ENCODE measurements at places on chromosomes 7 and 10.

DNA sequence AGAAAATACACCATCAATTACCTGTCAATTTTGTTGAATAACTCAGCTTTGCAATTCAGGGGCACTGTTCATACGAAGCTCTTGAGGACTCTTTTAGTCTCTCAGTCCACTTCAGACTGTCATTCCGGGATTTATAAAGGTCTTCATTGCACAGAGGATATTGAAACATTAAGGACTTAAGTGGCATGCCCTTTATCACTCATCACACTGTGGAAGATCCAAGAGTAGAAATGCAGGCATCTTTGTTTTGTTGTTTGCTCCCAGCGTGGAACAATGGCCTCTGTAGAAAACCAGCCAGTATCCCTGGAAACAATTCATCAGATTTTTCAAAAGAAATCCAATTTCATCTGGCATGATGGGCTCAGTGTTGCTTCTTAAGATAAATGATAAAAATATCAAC, 66.3 kb upstream of the LRGUK start:
- no peak for DNase-seq

- DNase-seq, result no peak
Observed at GRCh38 chr10:10796774-10797415, 220.8 kb upstream of the CELF2 start.

- DNase-seq, result no peak
Observed at GRCh38 chr10:9834434-9834833, 1183.2 kb upstream of the CELF2 start.

DNA sequence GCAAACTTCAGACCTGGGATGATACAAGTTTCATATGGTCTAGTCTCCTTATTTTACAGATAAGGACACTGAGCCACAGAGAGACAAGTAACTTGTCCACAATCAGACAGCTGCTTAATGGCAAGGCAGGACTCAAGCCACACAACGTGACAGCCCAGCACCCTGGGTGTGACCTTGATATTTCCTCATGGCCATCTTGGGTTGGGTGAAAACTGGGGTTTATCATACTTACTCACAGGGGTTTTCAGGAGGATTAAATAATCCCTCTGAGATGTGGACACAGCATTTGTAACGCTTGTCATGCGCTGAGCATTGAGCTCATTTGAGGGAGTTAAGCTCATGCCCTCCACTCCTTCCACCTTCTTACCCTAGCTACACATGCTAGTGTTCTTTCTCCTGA, 58.0 kb downstream of the ABLIM1 start:
- DNase-seq, result no peak

DNA sequence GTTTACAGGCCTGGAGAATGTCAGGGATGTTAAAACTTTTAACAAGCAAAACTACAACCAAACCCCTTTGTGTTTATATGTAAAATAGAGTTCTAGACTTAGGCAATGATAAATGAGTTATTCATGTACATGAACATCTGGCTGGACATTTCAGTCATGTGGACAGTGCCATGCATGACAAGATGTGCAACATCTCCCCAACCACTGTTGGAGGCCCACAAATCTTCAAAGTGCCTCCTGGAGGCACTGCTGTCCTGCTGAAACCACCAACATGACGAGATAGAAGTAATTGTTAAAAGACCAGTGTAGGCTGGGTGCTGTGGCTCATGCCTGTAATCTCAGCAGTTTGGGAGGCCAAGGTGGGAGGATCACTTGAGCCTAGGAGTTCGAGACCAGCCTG, 18.4 kb downstream of the PPIA start:
- no peak for DNase-seq

GRCh38 chr10:84540022-84540616, 211.7 kb downstream of the CCSER2 start:
- DNase-seq, result no peak

DNA sequence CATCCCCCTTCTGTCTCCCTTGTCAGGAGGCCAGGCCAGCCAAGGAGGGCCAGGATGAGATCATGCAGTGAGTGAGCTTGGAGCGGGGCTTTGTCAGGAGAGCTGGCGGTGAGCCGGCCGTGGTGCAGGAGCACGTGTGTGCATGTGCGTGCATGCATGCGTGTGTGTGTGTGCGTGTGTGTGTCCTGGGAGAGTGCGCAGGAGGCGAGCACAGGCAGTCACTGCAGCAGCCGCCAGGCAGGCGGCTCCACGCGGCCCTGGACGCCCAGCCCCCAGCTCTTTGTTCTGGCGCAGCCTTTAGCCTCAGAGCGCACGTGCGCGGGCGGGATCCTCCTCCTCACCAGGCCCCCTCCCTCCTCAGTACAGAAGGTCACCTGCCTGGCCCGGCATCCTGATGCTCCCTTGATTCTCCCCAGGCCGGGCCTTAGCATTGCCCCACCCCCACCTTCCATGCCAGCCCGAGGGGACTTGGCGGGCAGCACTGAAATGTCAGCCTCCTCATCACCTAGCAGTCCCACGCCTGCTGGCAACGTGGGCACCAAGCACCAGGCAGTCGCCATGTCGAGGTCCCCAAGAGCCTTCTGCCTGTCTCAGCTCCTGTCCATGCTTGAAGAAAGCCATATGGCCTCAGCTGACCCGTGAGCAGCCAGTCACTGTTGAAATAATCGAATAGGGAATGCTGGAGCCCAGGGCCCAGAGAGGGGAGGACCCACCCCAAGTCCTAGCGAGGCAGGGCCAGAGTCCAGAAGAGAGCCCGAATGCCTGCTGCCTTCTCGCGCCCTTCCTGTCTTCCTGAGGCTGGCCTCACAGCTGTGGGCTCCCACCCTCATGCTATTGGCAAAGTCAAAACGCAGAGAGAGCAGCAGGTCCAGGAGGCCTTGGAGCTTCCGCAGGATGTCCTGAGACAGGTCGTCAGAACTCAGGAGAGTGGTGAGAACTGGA, 125.9 kb upstream of the PPIF start:
- peak; percentile 48 for DNase-seq

GRCh38 chr7:145718129-145718528, 398.5 kb upstream of the CNTNAP2 start:
- no peak for DNase-seq

DNA sequence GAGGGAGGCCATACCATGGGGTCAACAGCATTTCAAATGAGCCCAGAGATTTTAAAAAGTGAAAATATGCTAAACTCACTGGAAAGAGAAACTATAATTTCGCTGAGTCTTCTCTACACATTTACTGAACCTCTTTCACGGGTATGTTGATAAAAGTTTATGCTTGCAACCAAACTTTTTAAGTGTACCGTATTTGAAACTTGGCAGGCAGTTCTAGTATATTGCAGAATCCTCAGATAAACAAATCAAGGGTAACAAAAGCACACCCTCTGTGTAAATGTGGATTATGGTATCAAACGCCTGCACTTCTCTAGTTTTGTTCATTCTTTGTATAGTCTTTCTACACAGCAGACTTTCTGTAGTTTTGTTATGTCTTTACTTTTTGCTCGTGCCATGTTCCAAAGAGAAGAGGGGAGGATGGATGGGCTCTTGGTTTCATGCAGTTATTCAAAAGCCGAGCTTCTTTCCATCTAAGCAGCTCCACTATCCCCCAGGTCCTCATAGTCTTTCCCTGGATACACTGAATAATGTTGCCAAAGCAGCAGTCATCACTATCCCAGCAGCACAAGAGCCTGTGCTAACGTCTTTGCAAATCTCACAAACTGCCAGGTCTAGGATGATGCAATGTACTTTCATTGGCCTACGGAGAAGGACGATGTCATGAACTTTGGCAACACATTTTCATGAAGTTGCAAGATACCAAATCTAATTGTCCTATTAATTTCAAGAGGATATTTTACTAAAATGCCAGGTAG, 131.2 kb downstream of the MPP7 start:
- DNase-seq, result no peak

DNA sequence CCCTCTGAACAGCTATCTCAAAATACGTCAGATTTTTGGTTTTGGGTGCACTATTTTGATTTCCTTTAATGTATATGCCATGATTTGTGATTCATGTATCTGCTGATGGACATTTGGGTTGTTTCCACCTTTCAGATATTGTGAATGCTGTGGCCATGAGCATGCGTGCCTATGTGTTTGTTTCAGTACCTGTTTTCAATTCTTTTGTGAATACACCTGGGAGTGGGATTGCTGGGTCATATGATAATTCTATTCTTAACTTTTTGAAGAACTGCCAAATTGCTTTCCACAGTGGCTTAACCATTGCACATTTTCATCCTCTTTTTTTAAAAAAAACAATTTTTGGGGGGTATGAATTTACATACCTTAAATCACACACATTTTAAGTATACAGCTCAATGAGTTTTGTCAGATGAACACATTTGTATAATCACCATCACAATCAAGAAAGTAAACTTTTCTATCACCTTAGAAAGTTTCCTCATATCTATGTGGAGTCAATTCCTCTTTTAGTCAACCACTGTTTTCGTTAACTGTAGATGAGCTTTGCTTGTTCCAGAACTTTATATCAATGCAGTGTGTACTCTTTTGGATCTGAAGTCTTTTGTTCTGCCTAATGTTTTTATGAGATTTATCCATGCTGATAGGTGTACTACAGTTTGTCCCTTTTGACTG, 36.9 kb downstream of the CYP26A1 start:
- no peak for DNase-seq

GRCh38 chr7:141563956-141564623, 12.9 kb downstream of the AGK start:
- no peak for DNase-seq

- DNase-seq, result no peak
Observed at GRCh38 chr7:78479348-78479747, 680.8 kb downstream of the PHTF2 start.

- no peak for DNase-seq
Observed at GRCh38 chr7:121054925-121055324, 66.4 kb downstream of the CPED1 start.

- DNase-seq, result no peak
Observed at GRCh38 chr10:79293841-79294581, 53.3 kb upstream of the PPIF start.

- no peak for DNase-seq
Observed at GRCh38 chr7:130277763-130278643, 11.3 kb downstream of the CPA2 start.

- DNase-seq, result no peak
Observed at GRCh38 chr10:29648983-29649268, 14.2 kb upstream of the SVIL start.

DNA sequence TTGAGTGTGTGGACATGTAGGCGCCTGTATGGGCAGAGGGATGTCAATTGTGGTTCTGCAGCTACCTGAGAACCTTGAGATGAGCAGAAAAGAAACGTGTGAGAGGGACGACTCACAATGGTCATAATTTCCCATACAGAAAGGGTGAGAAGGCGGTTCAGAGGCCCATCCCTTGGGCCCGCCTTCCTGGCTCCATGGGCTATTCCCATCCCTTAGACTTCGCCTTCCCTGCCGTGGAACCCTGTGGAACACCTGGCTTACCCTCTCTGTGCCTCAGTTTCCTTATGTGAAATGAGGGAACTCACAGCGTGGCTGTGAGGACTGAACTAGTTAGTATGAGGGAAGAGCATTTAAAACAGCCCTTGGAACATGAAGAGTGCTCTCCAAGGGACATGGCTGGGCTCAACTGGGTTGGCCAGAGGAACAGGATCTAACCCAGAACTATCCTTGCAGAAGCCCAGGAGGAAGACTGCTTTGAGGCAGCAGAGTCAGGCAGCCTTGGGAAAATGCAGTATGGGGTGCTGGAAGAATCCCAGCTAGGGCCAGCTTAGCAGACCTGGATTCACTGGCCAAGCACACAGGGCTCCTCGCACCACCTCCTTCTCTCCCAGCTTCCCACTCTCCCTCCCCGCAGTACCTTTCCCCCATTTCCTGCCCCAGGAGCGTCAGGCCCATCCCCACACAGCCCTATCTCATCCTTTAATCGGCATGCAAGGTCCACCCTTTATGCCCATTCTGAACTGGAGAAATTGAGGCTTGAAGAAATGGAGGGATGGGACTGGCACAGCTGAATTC, 11.1 kb upstream of the ZMIZ1 start:
- DNase-seq, result no peak

GRCh38 chr10:20846263-20846662, 50.8 kb downstream of the NEBL start:
- DNase-seq, result no peak

GRCh38 chr10:47116445-47116844, 183.6 kb upstream of the GDF10 start:
- no peak for DNase-seq

- DNase-seq, result peak; percentile 12
Observed at GRCh38 chr7:157521061-157521731, 184.4 kb downstream of the DNAJB6 start.

DNA sequence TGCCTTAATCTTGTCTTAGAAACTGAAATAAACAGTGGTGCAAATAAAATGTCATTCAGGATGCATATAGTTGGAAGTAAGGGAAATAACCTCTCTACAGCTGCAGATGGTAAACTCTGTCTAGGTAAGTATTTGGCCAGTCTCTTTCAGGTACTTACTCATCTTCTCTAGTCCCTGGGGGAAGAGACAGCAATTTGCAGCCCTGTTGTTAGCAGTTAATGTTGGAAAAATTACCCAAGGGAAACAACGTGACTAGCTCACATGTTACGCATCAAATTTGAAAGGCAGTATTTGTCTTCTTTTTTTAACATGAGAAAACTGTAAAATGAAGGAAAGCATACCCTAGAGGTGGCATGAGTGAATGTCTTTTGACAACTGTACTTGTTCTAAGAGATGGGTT, 3.2 kb upstream of the HUS1 start:
- no peak for DNase-seq

- DNase-seq, result no peak
Observed at GRCh38 chr7:40870108-40870507, 735.3 kb downstream of the SUGCT start.

DNA sequence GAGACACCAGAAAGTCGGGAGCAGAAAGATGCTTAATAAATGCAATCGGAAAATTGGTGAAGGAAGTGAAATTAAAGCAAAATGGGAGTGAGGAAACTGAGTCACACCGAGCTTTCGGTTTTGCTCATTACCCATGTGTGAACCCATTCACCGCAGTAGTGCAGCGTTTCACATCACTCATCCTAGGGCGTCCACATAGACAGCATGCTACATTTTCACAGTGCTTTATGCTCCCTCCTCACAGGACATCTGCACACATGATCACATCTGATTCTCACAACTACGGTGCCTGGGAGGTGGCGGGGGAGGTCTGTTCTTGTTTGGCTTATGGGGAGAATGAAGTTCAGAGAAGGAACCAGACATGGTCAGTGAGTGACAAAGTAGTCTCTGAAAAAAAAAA, 36.6 kb upstream of the ATP6V0A4 start:
- DNase-seq, result no peak

GRCh38 chr7:145735061-145735460, 381.5 kb upstream of the CNTNAP2 start:
- no peak for DNase-seq
